Inflammatory macrophage (primary cell): ENCODE measurements at places on chromosomes 13 and 19.

GRCh38 chr13:104737713-104738112, 1671.5 kb upstream of the SLC10A2 start:
- no peak for DNase-seq

DNA sequence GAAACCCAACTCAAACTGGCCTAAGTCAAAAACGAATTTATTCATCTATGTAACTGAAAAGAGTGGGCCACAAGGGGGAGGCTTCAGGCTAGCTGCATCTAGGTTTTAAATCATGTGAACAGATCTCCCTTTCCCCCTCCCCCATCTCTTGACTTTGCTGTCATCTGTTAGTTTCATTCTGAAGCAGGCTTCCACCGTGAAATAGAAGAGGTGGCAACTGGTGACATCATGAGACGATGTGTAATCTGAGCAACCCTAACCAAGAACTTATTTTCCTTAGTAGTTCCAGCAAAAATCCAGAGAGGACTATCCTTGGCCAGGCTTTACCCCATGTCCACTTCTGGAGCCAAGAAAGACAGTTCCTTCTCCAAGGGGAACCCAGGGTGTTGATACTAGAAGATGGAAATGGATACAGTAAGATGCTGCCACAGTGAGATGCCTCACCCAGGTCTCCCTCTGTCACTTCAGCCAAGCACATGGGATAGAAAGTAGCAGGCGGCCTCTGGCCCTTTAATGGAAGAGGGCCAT, 9.4 kb downstream of the SAMD4B start:
- DNase-seq = peak; percentile 21

DNA sequence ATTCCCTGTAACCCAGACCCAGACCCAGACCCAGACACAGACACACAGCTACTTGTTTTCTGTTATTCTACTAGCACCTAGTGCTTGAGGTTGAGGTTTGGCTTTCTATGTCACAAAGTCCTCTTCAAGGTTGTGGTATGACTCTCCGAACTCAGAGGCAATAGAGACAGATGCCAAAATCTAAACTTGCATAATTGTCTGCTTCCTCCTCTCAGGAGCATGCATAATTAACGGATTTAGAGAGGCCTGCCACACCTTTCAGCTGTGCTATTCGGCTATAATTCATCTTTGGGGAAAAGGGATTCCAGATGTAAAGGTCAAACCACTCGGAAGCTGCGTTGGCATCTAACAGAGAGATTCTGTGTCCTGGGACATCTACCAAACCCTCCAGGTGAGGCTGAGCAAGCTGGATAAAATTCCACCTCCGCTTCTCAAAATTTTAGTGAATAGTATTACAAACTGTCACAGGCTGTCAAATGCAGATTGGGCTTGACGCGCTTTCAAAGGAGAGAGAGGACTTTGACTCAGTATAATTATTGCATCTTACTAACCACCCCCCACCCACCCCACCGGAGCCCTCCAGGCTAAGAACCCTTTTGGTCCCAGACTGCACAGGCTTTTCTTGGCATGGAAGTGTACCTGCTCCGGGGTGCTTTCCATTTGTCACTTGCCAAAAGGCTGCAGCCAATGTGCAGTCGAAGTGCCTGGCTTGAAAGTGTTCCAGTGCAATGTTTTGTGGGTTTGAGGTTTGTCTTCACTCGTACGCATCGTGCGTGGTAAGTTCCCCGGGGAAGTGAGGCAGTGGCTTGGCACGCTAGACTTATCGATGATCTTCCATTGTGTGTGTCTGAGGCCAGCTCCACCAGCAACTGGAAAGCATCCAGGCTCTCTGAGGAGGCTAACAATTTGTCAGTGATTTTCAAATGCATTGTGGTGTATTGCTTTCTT, 194.1 kb downstream of the TDRD3 start:
- no peak for DNase-seq

DNA sequence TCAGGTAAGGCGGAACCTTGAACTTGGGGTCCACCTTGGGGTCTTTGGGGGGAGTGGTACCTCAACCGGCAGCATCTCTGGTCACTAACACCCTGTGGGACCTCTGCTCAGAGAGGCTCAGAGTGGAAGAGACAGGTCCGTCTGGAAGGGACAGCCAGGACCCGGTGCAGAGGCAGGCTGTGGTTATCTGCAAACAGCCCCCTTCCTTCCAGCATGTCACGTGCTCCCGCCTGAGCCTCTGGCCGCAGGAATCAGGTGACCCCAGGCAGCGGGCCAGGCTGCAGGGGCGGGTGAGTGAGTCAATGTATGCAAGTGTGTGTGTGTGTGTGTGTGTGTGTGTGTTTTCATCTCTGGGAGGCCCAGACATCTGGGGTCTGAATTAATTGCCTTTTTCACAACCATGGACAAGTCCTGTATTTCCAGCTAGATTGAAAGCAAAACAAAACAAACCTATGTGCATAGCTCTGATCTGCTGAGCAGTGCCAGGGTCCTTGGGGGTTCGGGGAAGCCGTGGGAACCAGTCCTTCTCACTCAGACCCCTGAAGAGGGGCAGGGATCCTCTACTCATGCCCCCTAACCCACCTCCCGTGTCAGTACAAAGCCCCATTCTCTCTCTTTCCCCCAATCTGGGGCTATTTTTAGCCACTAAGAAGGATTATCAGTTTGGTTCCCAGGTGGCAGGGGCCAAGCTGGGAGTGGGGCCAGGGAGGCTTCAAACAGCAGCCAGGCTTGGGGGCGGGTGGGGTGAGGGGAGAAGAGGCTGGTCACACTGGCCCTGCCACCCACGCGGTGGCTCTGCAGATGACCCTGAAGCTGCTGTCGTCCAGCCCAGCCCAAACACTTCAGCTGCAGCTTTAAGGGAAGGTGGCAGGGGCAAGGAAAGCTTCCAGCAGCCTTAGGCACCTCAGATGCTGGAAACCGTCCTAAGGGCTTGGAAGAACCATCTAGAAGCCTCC, 31.4 kb downstream of the CERS4 start:
- peak; percentile 93 for DNase-seq

- no peak for DNase-seq
These were observed 39.3 kb upstream of the ERICH6B start for GRCh38 chr13:45654633-45655349.

DNA sequence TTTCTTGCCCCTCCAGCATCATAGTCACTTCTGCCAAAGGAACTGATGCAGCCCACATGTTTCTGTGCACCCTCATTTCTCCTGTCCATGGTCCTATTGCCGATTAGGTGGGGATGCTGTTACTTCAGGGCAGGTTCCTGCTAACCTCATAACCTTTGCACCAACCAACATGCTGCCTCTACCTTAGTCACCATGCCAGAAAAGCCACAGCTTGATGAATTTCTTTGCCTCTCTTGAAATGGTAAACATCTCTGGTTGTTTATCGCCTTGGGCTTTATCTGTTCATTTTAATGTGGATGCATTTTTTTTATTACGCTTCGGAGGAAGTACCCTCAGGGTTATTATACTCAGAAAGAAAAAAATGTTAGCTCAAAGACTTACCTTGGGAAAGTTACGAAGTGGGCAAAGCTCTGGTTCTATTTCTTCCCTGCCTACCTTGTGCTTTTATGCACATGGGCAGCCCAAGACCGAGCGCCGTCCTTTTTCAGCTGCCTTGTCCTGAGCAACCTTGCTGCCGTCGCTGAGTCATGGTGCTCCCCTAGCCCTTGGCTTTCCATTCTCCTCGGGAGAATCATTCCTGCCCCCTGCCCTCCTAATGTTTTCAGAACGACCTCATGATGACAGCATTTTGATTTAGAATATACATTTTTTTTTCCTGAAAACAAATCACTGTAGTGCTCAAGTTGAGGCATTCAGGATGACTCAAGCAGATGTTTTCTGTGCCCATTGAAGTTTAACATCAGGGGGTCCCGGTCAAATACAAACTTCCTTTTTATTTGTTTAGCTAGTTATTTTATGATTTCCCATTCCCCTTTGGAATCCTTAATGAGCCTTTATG, 280.0 kb downstream of the SHISA2 start:
- no peak for DNase-seq

GRCh38 chr19:43789029-43789428, 8.3 kb upstream of the KCNN4 start:
- peak; percentile 78 for DNase-seq

DNA sequence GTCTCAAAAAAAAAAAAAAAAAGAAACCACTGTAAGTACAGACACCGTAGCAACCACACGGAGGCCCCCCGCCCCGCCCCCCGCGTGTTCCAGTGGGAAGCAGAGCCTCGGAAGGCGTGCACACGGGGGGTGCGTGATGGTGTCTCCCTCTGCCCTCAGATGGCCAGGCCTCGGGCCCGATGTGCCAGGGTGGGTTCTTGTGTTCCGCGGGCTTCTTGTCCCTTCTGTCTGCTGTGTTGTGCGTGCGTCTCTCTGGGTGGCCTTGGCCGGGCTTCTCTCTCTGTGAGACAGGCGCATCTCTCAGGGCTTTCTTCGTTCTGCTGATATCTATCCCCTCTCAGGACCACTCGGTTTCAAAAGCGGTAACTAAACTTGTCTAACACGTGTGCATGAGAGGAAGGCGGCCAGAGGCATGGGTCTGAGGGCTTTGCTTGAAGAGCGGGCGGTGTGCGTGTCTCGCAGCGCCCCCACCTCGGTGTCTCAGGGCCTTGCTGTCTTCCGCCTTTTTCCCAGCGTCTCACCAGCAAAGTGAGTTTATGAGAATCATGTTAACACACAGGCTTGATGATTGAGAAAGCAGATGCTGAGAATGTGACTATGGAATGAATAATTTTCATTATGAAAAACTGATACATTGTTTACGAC, 12.6 kb downstream of the ATP11A start:
- no peak for DNase-seq

GRCh38 chr13:99000137-99000536, 22.3 kb upstream of the DOCK9 start:
- DNase-seq = no peak

DNA sequence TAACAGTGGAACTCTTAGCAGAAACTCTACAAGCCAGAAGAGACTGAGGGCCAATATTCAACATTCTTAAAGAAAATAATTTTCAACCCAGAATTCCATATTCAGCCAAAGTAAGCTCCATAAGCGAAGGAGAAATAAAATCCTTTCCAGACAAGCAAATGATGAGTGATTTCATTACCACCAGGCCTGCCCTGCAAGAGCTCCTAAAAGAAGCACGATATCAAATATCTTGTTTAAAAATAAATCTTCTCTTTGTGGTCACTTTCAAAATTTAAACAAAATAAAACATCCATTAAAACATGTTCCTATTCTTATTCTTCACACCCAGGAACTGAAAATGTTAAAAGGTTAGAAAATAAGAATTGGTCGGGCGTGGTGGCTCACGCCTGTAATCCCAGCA, 13.7 kb downstream of the MICU2 start:
- DNase-seq = no peak

GRCh38 chr13:50712881-50713280, 130.6 kb downstream of the DLEU7 start:
- DNase-seq = no peak

GRCh38 chr19:40400559-40400958, 10.6 kb upstream of the HIPK4 start:
- DNase-seq = no peak

DNA sequence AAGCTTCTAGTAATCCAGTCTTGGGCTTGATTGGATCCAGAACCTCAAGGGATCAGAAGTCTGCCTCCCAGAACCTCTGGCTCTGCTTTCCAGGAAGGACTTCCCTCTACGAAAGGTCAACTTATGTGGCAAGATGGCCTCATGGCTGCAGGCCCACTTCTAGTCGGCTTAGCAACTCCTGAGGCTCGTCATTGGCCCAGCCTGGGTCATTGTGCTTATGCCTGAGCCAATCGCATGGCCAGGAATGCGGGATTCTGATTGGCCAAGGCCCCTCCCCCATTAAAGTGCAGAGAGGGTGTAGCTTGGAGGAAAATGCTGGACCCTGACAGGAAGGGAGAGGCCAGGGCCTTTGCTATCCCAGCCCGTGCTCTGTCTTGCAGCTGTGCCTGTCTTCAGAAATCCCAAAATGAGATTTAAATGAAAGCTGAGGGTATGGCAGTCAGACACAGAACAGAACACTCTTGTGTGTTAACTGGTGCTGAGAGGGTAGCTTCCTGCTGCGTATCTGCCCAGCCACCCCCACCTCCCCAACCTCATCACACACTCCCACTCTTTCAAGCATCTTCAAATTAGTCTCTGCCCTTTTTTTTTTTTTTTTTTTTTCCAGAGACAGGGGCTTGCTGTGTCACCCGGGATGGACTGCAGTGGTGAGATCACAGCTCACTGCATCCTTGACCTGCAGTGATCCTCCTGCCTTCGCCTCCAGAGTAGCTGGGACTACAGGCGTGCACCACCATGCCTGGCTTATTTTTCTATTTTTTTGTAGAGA, 5.5 kb upstream of the CCNE1 start:
- peak; percentile 44 for DNase-seq

DNA sequence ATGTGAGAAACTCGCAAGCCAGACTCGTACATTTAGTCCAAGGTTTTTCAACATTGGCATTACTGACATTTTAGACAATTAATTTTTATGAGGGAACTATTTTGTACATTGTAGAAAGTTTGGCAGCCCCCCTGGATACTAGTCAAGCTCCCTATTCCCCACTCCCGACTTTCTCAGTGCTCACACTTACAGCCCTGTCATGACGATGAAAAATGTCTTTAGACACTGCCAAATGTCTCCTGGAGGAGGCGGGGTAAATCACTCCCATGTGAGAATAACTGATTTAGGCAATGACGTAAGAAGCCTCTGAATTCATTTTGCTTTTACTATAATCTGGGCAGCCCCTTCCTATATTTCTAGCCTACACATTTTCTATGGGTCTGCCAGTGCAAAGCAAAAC, 535.8 kb upstream of the KLHL1 start:
- no peak for DNase-seq

DNA sequence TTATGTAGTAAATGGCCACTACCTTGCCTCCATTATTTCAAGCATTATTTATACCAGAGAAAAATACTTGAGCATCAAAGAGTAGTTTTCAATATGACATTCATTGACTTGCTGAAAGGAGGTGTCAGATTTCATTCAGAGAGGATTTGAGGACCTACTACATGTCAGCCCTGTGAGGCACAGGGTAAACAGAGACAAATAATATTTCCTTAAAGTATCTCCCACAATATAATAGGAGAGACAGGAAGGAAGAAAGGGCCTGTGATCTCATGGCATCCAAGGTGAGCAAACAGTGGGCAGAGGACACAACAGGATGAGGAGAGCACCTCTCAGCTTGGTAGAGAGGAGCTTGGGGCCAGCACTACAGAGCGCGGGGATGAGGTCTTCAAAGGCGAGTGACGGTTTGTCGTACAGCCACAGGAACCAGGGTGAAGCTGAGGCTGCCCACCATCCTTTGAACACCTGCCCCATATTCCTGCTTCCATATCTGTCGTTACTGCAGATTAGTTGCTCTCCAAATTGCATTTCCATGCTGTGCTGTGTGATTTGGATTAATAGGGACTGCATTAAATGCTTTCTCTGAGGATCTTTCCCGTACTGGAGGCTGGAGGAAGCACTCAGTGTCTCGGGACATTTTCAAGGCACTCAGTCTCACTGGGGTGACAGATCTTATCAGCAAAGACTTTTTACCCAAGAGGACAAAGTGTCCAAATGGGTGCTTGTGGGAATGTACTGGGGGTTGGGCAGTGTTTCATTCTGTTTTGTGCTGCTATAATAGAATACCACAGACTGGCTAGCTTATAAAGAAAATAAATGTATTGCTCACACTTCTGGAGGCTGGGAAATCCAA, 59.2 kb downstream of the GJA3 start:
- no peak for DNase-seq
